ENCODE measurements at places on chromosomes 1 and 21.

DNA sequence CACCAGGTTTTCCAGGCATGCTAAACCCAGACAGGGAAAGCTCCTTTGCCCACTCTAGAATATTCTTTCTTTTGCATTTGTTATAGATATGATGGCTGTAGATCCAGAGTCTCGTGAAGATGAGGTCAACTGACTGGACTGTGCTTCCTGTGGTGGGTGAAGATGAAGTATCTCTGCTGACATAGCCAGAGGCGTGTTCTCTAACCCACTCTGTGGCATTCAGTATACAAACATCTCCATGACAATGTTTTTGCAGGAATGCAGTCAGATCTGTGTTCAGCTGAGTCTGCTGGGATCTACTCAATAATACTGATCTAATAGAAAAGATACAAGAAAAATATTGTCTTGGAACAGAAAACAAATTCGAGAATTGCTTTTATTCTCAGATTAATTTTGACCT lies 11.3 kb downstream of the RWDD2B start:
- no peak for DNase-seq

- no peak for DNase-seq
Observed at GRCh38 chr1:10085076-10085475, 52.3 kb downstream of the UBE4B start.

DNA sequence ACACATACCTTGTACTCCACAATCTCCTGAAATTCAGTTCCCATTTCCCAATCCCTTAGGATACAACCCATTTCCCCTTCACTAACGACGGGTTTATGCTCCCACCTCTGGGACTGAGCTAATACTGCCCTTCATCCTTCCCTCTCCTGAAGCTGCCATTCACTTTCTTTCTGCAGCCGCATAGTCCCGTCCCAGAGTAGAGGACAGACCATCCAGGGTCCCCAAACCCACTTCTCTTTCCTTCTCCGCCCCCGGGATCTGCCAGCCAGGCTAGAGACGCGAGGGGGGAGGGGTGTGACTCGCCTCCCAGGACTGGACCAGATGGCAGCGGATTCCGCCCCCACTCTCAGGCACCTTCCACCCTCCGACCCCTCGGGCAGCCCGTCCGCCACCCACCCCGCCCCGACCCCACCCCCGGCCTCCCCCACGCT lies 679 bp downstream of the ABL2 start:
- peak; percentile 87 for DNase-seq

DNA sequence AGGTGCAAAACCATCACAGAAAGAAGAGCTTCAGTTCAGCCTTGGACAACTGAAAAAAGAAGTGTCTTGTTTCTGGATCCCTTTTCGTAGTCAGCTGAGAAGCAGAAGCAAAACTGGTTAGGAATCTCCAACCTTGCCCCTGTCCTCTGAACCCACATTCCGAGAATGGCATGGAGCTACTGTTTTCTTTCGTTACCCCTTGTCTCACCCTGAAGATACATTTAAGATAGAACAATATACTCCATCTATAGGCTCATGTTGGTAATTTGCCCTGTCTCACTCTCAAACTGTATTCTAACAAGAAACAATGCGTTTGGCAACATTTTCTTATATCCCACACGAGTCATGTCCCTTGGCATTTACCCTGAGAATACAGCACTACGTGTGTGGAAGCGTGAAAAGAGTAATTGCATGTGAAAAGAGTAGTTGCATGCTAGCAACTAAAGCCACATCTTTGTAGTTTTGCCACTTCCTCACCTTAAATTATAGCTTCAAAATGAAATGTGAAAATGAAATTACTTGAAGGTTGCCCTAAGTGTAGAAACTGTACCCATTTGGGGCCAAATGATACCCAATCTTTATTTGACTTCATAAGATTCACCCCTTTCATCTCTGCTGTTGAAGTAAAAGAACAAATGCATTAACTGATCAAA lies 5.3 kb downstream of the SLAMF7 start:
- DNase-seq, result no peak

DNA sequence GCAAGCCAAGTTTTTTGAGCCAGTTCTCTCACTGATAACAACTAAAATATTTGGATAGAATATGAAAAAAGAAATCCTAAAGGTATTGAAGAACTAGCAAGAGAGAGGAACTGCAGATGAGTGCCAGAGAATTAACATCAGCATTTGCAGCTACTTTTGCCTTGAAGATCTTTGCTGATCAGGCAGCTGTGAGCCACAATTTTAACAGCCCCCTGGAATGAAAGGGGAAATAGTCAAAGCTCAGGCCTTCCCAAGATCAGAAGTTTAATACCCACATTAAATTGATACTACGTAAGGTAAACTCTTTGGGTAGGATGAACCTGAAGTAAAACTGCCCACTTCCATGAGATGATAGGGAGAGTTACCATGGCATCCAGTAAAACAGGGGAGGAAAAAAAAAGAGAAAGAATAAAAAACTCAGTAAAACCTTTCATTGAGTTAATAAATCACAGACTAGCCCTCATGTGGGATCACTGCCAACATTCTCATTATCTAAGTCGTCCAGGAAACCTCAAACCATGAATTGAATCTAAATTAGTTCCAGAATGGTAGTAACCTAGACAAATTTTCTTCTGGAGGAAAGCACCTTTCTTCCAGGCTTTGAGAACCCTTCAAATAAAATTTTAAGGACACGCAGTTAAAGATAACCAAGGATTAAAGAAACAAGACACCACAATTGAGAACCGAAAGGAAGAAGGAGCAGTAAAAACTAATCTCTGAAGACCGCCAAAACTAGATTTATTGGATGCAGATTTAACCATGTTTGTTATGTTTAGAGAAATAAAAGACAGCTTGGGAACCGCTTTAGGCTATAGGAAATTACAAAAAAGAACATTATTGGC lies 28.3 kb downstream of the SCP2 start:
- no peak for DNase-seq

DNA sequence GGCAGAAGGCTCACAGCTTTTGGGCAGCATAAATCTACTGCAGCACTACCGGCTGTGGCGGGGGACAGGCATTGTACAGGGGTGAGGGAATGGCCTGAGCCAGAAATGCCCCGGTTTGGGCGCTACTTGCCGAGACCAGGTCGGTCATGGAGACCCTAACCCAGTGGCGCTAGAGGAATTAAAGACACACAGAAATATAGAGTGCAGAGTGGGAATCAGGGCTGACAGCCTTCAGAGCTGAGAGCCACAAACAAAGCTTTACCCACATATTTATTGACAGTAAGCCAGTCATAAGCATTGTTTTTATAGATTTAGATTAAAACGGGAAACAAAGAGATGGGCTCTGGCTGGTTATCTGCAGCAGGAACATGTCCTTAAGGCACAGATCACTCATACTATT lies 101.8 kb downstream of the POU2F1 start:
- DNase-seq, result no peak

- no peak for DNase-seq
Observed at GRCh38 chr1:244314921-244315559, 136.7 kb downstream of the ADSS2 start.

DNA sequence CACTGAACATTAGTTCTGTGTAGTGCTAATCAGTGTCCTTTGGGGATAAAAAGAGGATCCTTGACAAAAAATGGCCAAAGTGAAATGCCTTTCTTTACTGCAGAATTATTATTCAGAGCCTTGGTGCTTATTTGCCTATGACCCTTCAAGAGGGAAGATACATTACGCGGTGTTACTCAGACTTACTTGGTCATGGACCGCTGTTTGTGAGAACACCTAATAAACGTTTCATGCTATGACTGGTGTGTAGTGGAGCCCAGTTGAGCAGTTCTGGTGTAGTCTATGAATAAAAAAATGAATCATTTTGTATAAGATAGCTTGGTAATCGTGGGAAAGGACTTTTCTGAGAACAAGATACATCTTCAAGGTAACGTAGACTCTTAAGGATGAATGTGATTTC lies 8.3 kb downstream of the NFYC start:
- DNase-seq, result no peak

- no peak for DNase-seq
Observed at GRCh38 chr1:21175324-21175669, 1.4 kb downstream of the EIF4G3 start.

DNA sequence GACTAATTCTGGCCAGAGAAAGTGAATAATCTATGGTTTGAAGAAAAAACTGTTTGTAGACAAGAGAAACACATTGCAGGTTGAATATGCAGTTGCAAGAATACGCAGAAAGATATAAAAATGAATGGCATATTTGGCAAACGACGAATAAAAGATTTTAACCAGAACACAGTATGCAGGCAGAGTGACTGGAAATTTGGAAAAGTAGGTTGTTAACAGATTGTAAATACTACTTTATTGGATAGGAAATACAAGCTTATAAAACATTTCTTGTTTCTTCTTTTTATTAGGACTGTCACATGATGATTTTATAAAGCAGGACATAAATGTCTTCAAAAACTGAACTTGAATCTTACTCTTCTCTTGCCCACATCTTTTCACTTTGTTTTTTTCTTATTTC lies 573.3 kb upstream of the PBX1 start:
- no peak for DNase-seq

- no peak for DNase-seq
Observed at GRCh38 chr1:33908324-33908956, 44.6 kb downstream of the HMGB4 start.

DNA sequence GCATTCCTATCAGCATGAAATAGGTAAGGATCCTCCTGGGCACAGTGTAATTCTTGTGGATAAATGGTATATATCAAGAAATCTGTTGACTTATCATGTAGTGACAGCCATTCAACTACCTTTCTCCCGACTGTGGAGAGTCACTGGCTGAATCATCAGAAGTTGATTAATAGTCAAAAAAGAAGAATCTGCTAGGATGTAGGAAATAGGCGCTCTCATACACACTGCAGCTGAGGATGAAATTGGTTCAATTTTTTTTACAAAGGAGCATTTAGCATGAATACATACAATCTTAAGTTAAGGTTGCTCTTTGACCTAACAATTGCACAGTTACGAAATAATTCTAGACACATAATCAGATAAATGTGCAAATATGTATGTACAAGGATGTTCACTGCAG lies 486.8 kb downstream of the ADGRL2 start:
- no peak for DNase-seq

DNA sequence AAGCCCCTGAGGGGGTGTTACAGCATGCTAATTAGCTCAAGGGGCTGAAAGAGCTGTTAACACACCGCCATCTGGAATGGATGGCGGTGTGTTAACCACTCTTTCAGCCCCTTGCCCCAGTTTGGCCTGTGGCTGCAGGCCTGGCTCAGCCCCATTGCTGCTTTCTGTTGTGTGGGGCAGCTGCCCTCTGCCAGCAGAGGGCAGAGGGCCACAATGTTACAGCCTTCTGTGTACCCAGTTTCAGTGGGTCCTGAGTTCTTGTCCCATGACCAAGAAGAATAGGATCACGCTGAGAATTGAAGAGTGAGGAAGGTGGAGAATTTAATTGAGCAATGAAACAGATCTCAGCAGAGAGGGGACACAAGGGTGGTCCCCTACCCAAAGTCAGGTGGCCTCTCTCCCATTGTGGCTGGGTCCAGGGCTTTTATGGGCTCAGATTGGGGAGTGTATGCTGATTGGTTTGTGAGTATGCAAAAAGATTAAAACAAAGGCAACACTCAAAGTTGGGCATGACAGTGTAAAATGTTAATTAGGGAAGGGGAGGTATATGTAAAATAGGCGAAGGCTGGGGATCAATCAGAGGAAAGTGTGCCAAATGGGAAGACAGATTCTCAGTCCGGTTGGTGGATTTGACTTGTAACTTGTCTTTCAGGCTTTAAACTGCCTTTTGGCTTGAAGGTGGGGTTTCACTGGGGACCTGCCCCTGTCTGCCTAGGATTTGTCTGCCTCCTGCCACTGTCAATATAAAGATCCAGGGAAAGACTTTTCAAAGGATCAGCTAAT lies 142.2 kb downstream of the RABGAP1L start:
- DNase-seq, result no peak

DNA sequence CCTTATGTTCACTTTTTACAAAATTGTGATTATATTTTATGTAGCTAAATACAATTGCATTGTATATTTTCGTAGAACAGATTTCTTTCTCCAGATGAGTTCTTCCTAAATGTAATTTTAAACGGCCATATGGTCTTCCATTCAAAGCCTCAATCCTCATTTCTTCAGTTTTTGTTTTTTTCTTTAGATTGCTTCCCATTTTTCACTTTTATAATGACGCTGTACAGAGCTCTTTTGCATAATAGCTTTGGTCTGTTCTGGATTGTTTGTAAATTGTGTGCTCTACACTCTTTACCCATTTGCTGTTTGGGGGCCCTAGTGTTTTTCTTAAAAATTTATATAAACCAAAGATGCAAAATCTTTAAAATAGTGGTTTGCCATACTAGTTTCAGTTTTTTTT lies 27.8 kb downstream of the AVPR1B start:
- DNase-seq, result no peak

DNA sequence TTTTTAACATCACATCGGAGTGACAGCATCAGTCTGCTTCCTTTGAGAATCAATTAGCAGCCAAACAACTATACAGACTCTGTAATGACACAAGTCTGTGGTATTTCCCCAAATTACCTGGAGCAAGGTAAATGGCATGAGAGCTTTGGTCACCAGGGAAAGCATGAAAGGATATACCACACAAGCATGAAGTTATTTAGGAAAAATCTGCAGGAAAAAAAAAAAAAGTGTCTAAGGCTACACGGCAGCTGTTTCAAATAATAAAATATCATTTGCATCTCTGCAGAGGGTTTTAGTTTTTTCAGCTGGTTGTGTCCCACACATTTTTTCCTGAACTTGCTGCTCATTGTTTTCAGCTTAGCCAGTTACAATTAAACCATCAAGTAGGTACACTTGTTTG lies 234.7 kb downstream of the TTLL7 start:
- no peak for DNase-seq

- no peak for DNase-seq
Observed at GRCh38 chr1:159911326-159912070, 11.5 kb upstream of the CFAP45 start.

DNA sequence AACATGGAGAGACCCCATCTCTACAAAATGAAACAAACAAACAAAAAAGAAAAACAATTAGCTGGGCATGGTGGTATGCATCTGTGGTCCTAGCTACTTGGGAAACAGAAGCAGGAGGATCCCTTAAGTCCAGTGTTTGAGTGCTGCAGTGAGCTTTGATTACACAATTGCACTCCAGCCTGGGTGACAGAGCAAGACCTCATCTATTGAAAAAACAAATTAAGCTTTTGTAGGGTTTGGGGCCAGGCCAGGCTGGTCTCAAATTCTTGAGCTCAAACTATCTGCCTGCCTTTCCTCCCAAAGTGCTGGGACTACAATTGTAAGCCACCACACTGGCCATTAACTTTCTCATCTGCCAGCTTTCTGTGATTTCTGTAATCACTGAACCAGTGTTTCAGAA lies 27.2 kb downstream of the NIPAL3 start:
- no peak for DNase-seq

GRCh38 chr1:8004803-8005573 lies 21.1 kb downstream of the ERRFI1 start:
- no peak for DNase-seq

Measured in H7 (cell line).